ENCODE measurements at places on chromosomes 7 and 10.

DNA sequence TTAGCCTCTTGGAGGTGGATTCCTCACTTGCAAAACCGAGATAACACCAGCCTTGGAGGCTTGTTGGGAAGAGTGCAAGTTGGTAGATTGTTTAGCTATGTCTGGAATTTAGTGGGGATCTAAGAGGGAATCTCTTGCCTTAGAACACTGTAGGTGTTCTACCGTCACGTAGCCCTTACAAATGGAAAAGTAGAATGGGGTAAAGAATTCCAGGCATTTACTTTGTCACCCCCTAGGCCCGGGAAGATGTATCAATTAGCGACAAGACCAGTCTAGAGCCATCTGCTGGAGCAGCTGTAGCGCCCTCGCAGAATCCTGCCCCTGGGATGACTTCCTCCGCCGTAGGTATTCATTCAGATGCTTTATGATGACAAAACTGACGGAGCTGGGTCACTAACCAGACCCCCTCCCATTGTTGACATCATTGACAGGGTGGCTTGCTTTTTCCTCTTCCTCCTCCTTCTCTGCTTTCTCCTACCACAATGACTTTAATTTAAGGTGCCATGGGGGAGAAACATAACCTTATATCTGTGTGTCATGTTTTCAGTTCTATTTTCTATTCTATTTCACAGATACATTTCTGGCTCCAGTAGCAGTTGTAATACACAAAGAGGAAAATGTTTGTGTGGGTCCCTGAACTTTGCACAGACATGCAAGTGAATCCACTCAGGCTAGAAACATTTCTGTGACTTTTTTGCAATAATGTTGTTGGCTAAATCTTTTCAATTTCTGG is 262.6 kb upstream of the LYZL1 start:
- no peak for DNase-seq

- no peak for DNase-seq
Measured at GRCh38 chr10:4538016-4538415, 288.0 kb upstream of the AKR1E2 start.

DNA sequence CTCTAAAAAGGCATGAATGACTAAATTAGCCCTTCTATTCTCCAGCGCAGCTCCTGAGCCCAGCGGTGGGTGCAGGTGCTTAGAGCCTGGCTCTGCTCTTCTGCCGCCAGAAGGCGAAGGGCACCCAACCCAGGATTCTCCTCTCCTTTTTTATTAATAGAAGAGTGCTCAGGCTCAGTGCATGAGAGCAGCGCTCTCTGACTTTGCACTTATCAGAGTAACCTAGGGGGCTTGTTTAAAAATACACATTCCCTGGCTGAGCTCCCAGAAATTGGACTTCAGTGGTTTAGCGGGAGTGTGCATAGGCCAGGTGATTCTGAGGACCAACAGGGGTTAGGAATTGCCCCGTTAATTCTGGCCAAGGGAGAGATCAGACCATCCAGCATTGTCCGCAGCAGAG is 1.7 kb upstream of the PFKP start:
- DNase-seq = no peak

GRCh38 chr10:78448994-78449418 is 415.3 kb downstream of the RPS24 start:
- DNase-seq = no peak

DNA sequence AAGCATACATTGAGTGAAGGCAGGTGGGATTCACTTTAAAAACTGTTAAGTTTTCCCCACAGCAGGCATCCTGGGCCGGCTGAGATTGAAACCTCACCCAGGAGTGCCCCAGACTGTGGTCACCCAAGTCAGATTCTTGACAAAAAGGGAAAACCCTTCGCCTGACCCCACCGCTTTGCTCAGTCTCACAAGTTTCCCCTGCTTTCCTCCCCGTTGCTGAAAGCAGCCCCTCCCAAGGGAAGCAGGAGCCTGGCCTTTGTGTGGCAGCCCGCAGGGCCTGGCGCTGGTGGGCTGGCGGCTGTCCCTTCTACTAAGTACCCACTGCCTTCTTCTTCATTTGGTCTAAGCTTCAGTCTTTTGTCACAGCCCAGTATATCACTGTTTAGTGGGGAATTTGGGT is 16.0 kb downstream of the RNF32 start:
- DNase-seq = no peak

DNA sequence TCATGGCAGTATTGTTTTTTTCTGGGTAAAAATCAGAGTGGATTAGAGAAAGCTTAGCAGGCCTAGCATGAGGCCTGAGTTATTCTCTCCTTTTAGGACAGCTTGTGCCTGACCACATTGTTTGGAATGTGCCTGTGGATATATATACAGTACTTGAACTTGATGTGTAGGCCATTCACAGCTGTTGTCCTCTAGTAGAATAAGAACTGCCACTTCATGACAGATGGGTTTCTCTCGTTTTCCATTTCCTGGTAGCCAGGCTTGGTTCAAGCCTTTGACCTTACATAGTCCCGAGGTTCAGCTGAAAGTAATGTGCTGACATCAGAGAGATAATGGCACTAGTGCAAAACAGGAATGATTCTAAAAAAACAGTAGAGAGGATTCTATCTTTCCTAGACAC is 473.9 kb downstream of the AUTS2 start:
- no peak for DNase-seq

DNA sequence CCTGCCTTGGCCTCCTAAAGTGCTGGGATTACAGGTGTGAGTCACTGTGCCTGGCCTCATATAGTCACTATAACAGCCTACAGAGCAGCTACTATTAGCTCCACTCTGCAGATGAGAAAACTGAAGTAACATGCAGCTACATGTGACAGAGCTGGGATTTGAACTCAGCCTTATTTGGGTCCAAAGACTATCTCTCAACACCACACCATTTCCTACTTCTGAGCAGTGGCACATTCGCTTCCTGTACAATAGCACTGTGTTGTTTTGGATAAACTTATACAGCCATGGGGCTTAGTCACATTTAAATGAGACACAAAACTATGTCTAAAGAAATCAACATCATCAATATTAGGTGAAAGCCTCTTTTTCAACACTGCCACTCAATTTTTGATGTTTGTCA is 69.8 kb upstream of the DNAJB12 start:
- no peak for DNase-seq

DNA sequence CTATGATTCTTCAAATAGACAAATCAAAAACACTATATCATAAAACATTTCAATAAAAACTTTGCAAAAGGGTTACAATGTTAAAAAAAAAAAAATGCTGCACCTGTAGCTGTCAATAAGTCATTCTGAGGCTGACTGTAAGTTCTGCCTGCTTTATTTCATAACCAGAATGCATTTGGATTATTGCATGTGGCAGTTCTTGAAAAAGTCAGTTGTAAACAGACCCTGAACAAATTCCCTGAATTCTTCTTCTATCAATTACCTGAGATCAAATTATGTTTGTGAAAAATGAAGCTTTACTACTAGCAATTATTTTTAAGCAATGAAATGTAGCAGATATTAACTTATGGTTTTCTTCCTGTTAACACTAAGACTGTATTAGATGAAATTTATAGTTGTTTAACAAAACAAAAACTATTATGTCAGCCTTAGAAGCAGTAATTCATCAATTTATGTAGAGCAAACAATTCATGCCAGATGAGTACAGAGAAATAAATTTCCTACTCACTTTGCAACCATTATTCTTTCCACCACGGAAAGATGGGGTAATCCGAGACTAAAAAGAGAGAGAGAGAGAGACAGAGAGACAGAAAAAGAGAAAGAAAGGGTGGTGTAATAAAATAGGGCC is 107.8 kb downstream of the SFMBT2 start:
- DNase-seq = no peak

DNA sequence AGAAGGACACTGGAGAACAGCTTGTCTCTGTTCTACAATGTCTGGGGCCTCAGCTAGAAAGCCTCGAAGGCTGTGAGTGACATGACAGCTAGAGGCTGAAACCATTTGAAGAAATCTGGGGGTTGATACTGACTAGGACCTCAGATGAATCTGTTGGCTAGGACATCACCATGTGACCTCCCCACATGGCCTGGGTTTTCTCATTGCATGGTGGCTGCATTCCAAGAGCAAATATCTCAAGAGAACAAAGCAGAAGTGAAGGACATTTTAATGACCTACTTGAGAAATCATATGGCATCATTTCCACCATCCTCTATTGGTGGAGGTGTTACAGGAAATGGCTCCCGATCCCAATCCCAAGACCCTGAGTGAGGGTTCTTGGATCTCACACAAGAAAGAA is 450.6 kb upstream of the AUTS2 start:
- no peak for DNase-seq

GRCh38 chr7:144671429-144671828 is 164.4 kb downstream of the TPK1 start:
- no peak for DNase-seq

GRCh38 chr7:67348171-67348570 is 351.5 kb downstream of the TYW1 start:
- DNase-seq = no peak

GRCh38 chr10:132962623-132963429 is 20.5 kb upstream of the CFAP46 start:
- DNase-seq = no peak

DNA sequence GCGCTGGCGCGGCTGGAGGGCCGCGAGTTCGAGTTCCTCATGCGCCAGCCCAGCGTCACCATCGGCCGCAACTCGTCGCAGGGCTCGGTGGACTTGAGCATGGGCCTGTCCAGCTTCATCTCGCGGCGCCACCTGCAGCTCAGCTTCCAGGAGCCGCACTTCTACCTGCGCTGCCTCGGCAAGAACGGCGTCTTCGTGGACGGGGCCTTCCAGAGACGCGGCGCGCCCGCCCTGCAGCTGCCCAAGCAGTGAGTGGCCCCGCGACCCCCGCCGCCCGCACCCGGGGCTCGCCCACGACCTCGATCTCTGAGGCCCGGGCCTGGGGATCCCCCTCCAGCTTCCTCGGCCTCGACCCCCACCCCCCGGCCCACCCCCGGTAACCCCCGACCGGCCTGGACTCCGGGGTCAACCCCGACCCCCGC is 537 bp downstream of the FOXK1 start:
- no peak for DNase-seq

DNA sequence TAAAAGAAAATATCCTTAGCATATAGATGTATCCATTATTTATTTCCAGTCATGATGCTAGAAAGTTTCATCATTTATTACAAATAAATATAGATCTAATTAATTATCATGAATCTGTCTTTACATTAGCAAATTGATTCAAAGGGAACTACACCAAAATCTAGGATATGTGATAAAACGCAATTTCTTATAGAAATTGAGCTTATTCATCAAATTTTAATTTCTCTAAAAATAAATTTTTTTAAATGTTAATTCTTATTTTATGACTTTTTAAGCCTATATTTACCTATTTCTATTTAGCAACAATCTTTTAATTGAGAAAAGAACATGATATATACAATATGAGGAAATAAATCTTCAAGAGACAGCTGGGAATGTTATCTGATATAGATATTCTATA is 34.0 kb upstream of the ING3 start:
- no peak for DNase-seq

- no peak for DNase-seq
Measured at GRCh38 chr7:129675521-129675920, 64.0 kb downstream of the NRF1 start.

DNA sequence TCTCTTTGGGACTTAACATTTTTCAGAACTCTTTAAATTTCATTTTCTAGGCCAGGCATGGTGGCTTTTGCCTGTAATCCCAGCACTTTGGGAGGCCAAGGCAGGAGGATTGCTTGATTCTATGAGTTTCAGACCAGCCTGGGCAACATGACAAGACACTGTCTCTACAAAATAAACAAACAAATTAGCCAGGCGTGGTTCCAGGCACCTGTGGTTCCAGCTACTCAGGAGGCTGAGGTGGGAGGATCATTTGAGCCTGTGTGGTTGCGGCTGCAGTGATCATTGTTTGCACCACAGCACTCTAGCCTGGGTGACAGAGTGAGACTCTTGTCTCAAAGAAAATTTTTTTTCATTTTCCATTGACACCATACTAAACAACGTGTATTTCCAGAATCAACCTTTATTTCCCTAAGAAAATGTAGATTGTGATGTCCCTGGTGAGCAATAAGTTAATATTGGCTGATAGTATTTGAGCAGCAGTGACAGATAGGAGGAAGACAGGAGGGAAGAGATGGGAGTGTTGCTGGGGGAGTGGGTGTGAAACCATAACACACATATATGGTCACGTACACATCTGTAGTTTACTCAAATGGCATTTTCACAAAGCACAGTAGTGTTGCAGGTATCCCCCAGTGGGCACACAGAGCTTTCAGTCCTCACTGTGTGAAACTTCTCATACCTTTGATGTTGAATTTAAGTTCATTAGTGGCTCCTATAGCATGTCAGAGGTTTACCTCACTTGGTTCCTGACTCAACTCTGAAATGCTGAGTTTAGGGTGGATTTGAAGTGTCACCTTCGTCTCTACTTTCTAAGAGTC is 205.6 kb downstream of the AUTS2 start:
- no peak for DNase-seq

- no peak for DNase-seq
Measured at GRCh38 chr10:96967847-96968246, 135.7 kb downstream of the LCOR start.

GRCh38 chr7:17477182-17477581 is 178.7 kb downstream of the AHR start:
- no peak for DNase-seq

- DNase-seq = no peak
Measured at GRCh38 chr10:122338609-122339441, 35.7 kb upstream of the PLEKHA1 start.

GRCh38 chr10:54622017-54622416 is 179.0 kb downstream of the PCDH15 start:
- no peak for DNase-seq

DNA sequence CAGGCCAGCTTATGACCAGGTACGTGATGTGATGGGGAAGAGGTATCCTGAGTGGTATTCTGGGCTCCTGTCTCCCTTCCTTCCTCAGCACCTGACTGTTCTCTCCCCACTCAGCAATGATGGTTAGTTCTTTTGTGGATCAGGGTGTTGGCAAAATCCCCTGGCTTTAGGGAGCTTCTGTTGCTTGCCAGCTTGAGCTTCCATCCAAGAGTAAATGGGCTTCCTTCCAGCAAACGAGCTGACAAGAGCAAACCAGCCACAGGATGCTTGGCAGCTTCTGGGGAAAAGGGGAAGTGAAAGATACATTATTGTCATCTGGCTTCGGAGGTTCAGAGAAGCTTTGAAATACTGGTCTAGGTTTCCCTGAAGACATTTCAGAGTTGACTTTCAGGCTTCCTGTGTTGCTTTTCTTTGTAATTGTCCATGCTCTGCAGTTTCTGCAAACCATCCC is 5.2 kb downstream of the DUSP5 start:
- peak; percentile 94 for DNase-seq

GRCh38 chr7:44685723-44686122 is 62.9 kb upstream of the ZMIZ2 start:
- DNase-seq = no peak

GRCh38 chr7:25831831-25832411 is 320.1 kb upstream of the NFE2L3 start:
- DNase-seq = no peak

GRCh38 chr7:30906515-30907240 is 5.0 kb upstream of the AQP1 start:
- DNase-seq = no peak

DNA sequence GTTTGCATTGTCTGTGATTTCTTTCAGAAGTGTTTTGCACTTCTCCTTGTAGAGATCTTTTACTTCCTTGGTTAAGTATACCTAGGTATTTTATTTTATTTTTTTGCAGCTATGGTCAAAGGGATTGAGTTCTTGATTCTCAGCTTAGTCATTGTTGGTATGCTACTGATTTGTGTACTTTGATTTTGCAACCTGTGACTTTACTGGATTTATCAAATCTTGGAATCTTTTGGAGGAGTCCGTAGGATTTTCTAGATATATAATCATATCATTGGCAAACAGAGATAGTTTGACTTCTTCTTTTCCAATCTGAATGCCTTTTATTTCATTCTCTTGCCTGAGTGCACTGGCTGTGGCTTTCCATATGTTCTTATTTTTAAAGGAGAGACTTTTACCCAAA is 41.9 kb downstream of the CCSER2 start:
- peak; percentile 4 for DNase-seq
